ENCODE measurements at places on chromosomes 11 and 22.
A peak's percentile ranks its signal among the peaks of the same experiment; 100 is the strongest.

DNA sequence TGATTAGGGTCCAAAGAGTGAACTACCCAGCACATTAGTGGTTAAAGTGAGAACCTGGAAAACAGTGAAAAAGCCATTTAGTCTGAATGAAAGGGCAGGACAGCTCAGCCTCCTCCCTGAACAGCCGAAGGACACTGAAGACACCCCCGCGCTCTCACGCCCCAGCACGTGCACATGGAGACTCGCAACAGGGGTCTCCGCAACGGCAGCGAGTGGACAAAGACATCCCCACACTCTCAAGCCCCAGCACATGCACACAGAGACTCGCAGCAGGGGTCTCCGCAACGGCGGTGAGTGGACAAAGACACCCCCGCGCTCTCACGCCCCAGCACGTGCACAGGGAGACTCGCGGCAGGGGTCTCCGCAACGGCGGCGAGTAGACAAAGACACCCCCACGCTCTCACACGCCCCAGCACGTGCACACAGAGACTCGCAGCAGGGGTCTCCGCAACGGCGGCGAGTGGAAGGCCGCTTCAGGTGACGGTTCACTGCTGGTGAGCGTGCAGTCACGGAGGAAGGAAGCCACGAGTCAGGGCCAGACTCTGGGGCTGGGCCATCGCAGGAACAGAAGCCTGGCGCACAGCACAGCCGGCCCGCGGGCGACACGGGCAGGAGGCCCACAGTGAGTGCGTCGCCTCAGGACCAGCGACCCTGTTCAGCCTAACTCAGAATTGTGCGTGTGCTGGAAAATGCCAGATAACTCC is 43.6 kb downstream of the BRD1 start:
- no peak for DNase-seq

- no peak for DNase-seq
These were observed 51.4 kb downstream of the BDNF start for GRCh38 chr11:27648840-27649239.

DNA sequence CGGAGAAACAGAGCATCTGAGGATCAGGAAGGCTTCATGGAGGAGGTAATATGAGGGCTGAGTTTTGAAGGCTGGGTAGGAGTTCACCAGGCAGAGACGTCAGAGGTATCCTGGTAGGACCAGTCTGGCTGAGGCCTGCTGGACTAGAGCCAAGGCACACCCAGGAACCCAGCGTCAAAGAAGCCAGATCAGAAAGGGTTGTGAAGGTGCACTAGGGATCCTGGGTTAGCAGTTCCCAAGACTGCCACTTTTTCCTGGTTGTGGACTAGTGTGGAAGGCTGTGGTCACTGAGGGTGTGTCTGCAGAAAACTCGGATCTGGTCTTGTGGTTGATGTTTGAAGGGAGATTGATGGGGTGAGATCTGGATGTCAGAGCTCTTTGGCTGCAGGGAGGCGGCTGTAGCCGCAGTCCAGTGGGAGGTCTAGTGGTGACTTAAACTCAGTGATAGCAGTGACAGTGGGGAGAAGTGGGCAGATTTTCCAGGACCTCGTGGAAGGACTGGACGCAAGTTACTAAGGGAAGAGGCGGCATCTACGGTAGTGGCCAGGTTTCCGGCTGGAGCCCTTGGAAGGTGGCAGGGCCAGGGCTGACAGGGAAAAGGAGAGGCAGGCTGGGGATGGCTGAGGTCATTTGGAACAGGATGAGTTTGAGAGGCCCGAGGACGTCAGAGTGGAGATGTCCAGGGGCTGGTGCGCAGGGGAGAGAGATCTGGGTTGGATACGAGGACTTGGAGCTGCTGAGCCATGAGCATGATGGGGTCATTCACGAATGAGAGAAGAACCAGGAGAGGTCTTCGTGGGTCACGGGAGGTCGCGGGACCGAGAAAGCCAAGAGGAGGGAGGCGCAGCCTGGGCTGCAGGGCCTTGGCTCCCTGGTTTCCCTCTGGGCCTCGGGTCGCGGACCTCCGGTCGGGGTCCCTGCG is 10.9 kb downstream of the RELA start:
- DNase-seq: no peak

DNA sequence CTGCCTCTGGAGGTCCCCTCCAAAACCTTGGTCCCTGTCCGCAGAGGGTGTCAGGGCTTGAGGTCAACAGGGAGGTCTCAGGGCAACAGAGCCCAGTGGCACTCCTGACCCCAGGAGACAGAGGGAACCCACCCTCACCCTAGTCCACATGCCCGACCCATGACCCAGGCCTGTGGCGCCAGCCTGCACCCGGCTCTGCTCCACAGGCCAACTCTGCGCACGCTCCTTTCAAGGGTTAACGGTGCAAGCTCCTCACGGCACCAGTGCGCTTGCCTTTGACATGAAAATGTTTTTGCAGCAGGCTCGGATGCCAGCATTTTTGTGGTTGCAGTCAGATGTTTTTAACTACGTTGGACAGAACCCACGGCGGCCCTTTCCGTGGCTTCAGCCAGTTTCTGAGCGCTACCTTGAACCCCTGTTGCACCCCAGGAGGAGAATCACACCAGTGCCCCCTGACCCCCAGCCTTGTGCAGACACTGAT is 68.6 kb downstream of the CDKN1C start:
- DNase-seq: no peak

GRCh38 chr11:7643314-7643713 is 30.0 kb downstream of the CYB5R2 start:
- DNase-seq: no peak

- DNase-seq: no peak
These were observed 30.2 kb upstream of the CAVIN3 start for GRCh38 chr11:6350486-6350885.

- no peak for DNase-seq
These were observed 63.3 kb upstream of the SUSD2 start for GRCh38 chr22:24117942-24118341.

- no peak for DNase-seq
These were observed 33.4 kb upstream of the ATXN10 start for GRCh38 chr22:45638197-45638596.

DNA sequence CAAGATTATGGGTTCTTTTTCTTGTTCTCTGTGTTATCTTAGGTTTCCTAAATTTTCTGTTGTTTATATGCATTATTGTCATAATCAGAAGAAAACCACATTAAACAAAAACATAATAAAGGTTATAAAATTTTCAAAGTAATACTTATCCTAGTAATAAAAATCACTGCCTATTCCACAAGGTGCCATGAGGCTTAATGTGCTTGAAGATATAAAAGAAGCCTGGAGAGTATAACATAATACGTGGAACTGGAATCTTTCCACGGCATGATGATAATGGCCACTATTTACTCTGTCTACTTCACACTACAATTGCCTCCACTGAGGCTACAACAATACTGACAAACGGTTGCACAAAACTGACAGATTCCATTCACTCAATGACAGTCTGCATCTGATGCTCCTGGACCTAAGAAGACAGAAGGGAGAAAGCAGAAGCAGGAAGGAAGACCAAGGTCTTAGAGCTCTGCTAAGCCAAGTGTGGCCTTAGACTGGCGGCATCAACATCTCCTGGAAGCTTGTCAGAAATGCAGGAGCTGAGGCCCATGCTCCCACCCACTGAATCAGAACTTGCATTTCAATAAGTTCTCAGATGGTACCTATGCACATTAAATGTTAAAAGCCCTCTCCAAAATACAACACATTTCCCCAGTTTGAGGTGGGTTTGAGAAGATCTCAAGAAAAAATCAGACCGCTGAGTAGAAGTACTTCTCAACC is 13.1 kb downstream of the TENM4 start:
- no peak for DNase-seq

- no peak for DNase-seq
These were observed 2.4 kb downstream of the MYRF start for GRCh38 chr11:61754534-61755482.

- no peak for DNase-seq
These were observed 25.3 kb upstream of the LMO1 start for GRCh38 chr11:8288824-8289491.

DNA sequence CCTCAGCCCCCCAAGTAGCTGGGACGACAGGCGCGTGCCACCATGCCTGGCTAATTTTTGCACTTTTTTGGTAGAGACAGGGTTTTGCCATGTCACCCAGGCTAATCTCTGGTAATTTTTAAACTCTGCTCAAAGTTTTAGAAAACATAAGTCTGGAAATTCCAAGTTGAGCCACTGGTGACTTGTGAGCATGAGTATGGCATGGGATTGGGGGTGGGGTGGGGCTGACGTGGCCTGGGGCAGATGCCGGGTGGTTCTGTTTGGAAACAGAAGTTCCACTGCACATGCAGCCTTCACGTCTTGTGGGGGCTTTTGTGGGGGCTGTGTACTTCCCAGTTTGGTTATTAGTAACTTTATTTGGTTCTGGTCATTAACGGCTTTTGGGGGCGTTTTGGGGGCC is 67.3 kb downstream of the PTPRJ start:
- DNase-seq: no peak

GRCh38 chr11:110445437-110445836 is 15.7 kb downstream of the FDX1 start:
- DNase-seq: no peak

GRCh38 chr22:29128891-29129807 is 56.3 kb downstream of the KREMEN1 start:
- no peak for DNase-seq

GRCh38 chr11:47225552-47226400 is 11.0 kb downstream of the DDB2 start:
- peak; percentile 21 for DNase-seq

- no peak for DNase-seq
These were observed 188.6 kb downstream of the PGR start for GRCh38 chr11:100941033-100941432.

- DNase-seq: no peak
These were observed 4.4 kb downstream of the TMEM258 start for GRCh38 chr11:61787928-61788491.

DNA sequence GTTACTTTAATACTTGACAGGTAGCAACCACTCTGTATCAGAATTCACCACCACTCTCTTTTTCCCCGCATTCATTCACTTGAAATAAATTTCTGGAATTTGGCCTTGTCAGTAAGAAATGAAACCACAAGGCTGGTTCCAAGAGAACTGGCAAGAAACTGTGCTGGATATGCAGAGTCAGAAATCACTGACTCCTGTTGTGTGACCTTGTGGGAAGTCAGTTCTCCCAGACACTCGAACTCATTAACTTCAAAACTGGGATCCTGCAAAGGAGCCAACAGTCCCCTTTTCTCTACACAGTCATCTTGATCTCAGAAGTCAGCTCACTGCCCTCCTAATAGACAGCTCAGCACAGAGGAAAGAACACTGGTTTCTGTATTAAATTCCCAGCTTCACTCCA is 142.7 kb downstream of the LRRC4C start:
- DNase-seq: no peak

- DNase-seq: no peak
These were observed 24.0 kb downstream of the TSPAN18 start for GRCh38 chr11:44750551-44751465.

DNA sequence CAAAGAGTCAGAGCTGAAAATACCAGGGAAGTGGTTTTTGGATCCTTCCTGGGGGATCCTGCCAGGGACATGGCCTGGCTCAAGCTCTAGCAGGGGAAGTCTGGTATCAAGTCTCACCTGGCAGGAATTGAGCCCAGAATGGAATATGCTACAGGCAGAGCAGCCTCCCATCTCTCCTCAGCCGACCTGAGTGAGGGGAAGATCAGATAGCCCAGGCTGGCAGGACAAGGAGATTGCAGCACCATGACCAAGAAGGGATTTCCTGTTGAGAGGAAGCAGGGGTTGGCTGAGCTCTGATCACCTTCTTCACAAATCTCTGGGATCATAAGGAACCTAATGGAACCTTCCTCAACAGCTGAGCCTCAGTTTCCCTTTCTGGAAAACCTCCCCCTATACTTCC is 13.0 kb downstream of the OAF start:
- DNase-seq: no peak
